GM06990 (cell line): ENCODE measurements at places on chromosomes 1 and 21.

DNA sequence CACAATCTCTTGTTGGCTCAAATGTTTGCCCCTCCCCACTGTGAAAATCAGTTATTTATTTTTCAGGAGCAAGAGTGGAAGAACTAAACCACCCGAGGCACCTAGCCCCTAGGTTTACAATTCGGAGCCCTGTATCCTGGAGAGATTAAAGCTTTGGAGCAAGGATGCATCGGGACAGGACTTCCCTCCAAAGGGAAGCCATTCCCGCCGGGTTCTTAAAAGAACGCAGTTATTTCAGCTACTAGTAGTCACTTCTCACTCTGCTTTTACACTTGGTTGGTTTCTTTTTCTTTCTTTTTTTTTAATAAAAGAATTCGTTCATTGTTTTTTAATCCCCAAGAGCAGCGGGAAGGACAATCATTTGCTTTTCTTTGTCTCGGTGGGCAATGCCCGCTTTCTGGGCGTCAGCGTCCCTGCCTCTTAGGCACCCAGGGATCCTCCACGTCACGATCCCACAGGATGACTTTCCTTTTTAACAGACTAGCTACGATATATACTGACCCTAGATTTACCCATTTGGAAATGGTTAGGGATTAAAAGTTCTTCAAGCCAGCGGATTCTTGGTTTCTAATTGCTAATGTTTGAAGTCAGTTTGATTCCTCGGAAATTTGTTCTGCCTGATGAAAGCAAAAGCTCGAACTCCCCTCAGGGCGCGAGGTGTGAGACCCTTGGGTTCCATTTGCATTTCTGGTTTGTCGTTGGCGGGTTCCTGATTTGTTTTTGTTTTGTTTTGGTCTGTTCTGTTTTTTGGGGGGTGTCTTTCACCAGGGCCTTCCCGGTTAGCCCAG lies 9.0 kb downstream of the TBX15 start:
- DNase-seq, result no peak

DNA sequence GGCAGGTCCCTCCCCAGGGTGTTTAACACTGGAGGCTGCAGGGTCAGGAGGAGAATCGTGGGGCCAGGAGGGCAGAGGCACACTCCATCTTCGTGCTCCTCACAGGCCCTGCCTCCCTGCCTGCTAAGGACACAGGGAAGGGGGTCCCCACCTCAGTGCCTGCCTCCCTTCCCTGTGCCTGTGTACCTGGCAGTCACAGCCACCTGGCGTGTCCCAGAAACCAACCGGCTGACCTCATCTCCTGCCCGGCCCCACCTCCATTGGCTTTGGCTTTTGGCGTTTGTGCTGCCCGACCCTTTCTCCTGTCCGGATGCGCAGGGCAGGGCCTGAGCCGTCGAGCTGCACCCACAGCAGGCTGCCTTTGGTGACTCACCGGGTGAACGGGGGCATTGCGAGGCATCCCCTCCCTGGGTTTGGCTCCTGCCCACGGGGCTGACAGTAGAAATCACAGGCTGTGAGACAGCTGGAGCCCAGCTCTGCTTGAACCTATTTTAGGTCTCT lies 623 bp upstream of the BGLAP start:
- DNase-seq, result no peak

DNA sequence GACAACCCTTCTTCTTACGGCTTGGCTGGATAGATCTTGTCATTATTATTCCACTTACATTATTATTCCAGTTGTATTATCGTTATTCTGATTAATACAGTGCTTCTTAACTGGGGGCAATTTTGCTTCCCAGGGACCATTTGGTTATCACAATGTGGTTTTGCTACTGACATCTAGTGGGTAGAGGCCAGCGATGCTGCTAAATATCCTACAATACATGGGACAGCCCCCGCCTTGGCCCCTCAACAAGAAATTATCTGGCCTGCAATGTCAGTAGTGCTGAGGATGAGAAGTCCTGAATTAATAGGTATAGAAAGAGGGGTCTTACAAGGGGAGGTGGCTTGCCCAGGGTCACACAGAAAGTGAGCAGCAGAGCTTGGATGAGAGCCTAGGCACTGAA lies 105.6 kb downstream of the PTPRU start:
- DNase-seq, result no peak

- DNase-seq, result no peak
Measured at GRCh38 chr21:29072873-29073221, 601 bp downstream of the CCT8 start.

DNA sequence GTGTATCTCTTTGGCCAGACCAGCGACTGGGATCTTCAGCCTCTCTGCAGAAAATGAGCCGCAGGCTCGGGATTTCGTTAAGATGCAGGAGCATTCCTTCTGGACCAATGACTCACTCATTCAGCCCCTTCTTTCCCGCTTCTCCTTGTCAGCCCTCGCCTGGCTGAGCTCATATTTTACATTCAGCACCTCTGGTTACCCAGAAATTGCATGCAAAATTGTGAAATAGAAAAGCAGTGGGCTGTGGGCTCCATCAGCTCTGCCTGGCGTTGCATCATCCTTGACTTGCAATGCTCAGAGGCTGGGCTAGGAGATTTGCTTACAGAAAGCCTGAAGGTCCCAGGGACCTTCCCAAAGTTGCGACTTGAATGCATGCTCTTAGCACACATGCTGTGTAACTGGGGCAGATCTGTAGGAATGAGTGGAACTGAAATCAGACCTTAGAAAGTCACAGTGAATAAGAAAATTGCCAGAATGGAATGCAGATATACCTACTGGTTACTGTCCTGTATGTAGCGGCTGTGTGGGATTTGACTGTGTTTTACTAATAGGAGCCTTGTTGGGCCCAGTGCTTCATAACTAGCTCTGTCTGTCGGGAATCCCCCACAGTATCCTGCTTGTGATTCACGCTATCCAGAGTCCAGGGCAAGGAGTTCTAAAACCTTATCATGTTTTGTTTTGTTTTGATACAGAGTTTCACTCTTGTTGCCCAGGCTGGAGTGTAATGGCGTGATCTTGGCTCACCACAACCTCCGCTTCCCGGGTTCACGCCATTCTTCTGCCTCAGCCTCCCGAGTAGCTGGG lies 444.8 kb downstream of the KIF26B start:
- no peak for DNase-seq

- DNase-seq, result no peak
Measured at GRCh38 chr21:41428311-41428710, 2.3 kb downstream of the MX1 start.

- DNase-seq, result no peak
Measured at GRCh38 chr1:155976062-155976912, 2.1 kb downstream of the ARHGEF2 start.

DNA sequence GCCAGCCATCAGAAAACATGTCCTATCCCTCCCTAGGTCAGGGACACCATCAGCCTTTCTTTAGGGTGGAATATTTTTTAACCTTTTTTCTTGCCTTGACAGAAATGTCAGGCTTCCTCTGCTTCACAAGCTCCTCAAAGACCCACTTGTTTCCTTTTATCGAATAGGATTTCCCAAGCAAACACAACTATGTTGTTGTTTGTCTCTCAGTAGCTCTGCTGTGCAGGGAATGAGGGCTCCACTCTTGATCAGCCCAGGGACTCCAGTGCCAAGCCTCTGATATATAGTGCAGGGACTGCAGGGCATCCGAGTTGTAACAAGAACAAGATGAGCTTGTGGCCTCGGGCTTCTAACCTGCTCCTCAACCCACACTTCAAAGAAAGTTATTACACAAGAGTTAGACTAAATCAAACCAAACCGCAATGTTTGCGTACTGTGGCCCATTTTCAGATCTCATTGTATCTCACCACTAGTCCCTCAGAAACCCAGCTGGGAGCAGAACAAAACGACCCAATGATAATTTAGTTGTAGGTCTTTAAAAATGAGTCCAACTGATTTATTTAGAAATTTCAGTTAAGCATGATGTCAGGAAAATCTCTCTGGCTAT lies 108.1 kb downstream of the ATG4C start:
- DNase-seq, result no peak

DNA sequence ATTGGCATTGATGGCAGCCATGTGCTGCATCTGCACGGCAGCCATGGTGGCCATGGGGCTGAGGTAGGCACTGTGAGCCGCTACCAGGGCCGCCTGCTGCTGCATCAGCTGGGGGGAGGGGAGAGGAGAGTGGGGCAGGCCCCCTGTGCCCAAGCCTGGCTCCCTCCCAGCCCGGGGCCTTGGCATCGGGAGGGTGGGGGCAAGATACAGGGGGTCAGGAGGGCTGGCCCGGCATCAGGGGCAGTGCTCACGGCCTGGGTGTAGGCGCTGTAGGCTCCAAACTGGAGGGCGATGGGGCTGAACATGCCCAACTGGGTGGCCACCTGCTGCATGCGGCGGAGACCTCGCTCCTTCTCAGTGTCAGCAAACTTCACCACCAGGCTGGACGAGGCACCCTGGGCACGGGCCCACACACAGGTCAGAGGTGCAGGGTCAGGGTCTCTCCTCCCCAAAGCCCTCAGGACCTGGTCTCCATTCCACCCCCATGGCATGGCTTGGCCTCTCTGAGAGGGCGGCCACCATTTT lies 9.0 kb downstream of the CELF3 start:
- no peak for DNase-seq

DNA sequence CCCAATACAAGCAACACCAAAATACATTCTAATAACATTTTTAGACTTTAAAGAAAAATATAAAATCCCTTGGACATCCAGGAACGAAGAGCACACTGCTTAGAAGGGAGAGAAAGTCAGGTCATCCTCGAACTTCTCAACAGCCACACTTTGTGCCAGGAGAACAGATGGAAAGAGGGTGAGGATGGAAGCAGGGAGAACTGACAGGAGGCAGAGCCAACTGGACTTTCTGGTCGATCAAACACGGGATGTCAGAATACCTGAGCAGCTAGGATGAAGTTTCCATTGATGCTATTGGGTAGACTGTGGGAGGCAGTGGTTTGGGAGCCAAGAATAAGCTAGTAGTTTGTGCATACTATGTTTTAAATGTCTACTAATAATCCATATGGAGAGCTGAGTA lies 111.4 kb downstream of the TOMM20 start:
- DNase-seq, result no peak

GRCh38 chr1:38076038-38076437 lies 29.4 kb upstream of the POU3F1 start:
- no peak for DNase-seq

DNA sequence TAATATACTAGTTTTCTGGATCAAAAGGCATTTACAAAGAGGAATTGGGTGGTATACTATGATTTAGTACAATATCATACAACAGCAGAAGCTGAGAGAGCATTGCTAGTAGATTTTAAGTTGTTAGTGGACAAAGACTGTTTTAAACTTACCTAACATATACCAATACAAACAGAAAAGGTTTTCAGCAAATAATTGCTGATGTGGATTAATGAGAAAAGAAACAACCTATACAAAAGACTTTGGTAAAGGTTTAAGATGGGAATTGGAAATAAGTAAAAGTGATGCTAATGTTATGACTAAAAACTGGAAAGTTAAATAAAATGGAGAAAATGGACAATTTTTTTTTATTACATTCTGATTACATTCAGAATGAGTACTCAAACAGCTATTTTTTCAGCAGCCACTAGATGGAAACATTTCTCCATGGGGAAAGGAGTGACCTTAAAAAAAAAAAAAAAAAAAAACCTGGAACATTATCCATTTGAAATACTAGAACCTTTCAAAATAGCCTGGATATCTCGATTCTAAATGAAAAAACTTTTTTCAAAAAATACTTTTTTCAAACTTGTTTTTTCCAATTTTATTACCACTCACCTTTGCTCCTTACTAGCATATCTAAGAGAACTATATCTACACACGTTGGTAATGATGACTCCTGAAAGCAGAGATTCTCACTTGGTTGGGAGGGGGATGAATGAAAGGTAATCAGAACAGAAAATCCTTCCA lies 55.4 kb downstream of the EPRS1 start:
- DNase-seq, result no peak

- no peak for DNase-seq
Measured at GRCh38 chr1:87117761-87118368, 203.4 kb downstream of the HS2ST1 start.

DNA sequence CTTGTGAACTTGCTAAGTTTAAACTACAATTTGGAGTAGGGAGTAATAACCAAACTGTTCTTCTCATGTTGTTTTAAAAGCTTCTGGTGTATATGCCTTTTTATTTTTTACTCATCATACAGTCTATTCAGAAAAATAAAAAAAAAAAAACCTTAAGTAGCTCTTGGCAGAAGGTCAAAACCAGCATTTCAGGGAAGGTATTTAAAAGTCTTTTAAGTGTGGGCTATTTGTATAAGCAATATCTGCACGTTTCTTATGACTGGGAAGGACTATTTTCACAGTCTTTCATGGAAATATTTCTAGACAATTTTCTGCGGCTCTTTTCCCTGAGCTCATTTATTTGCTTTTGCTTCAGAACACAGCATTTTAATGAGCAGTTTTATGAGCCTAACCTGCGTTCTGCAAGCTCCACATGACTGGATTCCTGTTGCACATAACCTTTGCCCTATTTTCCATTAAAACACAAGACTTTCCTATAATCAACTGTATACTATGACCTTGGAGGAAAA lies 60.9 kb upstream of the C1orf105 start:
- no peak for DNase-seq

GRCh38 chr1:91776068-91776794 lies 109.7 kb downstream of the TGFBR3 start:
- DNase-seq, result no peak

- no peak for DNase-seq
Measured at GRCh38 chr1:65066419-65066765, 81.6 kb upstream of the AK4 start.

GRCh38 chr1:192147696-192148095 lies 10.6 kb upstream of the RGS18 start:
- DNase-seq, result no peak

DNA sequence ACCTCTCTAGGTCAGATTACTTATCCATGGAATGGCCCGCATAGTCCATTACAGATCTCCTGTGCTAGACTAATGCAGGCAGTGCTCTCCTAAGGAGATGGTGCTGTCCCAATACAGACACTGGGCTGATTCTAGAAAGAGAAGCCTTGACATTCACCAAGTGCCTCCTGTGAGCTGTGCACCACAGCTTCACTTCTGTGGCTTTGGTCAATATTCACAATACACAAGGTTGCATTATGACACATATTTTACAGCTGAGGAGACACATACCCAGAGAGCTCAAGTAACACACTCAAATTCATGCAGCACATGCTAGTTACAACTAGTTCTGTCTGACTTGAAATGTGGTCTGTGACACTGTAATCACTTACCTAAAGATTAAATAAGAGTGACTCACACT lies 59.4 kb upstream of the LRRC8B start:
- peak; percentile 28 for DNase-seq

DNA sequence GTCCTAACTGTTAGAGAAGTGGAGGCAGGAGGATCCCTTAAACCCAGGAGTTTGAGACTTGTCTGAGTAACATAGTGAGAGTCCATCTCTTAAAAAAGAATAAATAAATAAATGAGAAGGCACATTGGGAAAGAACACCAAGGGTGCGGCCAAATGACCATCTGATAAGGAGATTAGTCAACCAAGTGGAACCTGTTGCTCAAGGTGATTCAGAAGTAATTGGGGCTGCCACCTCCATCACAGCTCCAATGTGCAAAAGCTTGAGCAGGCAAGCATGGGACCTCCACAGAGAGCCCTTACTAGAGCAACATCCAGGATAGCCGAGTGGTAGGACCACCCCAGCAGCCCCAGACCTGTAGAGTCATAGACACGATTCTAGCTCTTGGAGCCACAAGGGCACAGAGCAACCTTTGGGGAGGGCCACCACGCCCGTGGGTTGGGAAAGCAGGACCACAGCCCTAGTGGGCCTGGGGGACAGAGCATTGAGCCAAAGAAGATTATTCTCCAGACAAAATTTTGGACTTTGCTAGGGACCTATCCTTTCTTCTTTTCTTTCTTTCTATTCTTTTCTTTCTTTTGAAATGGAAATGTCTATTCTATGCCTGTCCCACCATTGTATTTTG lies 40.9 kb downstream of the KCNK1 start:
- DNase-seq, result no peak
